Stomach (tissue), 19 donors: ENCODE measurements at places on chromosomes 1 and 21.
A peak's percentile ranks its signal among the peaks of the same experiment; 100 is the strongest.

- DNase-seq: no peak
These were observed 176.7 kb downstream of the LRRC7 start for GRCh38 chr1:69744381-69744780.

GRCh38 chr1:49436865-49437264, 586.9 kb downstream of the AGBL4 start:
- DNase-seq: no peak

DNA sequence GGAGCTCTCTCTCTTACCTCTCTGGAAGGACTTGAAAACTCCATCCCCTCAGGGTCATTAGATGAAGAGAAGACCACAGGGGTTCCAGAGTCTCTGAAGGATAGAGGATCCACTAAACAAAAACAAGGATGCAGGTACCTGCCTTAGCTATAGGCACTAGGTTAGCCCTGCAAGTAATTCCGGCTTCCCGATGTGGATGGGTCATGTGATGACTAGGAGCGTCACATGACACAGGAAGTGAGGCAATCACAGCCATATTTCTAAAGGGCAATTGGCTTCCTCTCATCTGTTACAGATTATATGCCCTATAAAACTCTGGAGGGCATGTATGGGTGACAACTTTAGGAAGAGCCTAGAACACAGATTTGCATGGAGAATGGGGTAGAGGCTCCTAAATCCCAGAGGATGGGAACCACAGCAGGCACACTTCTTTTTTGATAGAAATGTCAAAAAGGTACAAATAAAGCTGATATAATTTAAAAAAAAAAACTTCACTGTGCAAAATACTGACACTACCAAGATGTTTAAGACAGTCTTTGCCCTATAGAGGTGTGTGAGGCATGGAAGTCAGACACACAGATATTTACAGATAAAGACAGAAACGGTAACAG, 14.1 kb downstream of the ENTREP3 start:
- peak; percentile 93 for DNase-seq

- DNase-seq: peak; percentile 9
These were observed 23.4 kb downstream of the GTF2B start for GRCh38 chr1:88867743-88868521.

DNA sequence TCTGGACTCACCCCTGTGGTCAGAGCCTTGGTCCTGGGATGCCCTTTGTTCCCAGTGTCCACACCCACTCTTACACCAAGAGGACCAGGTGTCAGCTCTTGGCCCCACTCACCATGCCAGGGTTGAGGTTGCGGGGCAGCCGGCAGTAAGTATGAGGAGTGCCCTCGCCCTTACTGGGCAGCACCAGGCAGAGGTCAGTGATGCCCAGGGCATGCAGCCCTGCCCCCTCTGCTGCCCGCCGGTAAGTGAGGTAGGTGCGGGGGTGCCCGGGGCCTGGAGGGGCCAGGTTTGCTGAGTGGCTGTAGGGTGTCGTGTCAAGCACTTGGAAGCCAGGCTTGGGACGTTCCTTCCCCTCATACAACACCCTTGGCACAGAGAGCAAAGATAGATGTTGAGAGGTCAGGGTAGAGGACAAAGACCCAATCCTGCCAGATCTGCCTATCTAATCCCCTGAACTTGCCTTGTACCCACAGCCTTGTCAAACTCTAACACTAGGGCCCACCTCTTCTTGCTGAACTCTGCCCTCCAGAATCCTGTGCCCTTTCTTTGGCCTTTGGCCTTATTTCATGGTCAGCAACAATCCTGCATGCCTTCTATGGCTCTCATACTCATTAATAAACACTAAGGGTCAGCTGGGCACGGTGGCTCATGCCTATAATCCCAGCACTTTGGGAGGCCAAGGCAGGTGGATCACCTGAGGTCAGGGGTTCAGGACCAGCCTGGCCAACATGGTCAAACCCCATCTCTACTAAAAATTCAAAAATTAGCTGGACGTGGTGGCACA, 3.6 kb downstream of the DENND4B start:
- no peak for DNase-seq

- no peak for DNase-seq
These were observed 13.9 kb downstream of the ADAM30 start for GRCh38 chr1:119882132-119883049.

DNA sequence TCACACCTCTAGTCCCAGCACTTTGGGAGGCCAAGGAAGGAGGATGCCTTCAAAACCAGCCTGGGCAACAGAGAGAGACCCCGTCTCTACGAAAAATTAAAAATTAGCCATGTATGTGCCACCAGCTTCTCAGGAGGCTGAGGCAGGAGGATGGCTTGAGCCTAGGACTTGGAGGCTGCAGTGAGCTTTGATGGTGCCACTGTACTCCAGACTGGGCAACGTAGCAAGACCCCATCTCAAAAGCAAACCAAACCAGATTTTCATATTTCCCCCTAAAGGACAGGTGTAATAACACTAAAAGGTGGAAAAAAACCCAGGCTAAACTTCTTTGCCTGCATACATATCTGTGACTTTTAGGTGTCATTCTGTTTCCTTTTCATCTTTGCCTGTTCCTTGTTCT, 3.7 kb downstream of the UCK2 start:
- DNase-seq: no peak

GRCh38 chr1:232854798-232855159, 49.6 kb downstream of the MAP10 start:
- no peak for DNase-seq

- peak; percentile 44 for DNase-seq
These were observed 182.2 kb downstream of the PRDM16 start for GRCh38 chr1:3251099-3251806.

DNA sequence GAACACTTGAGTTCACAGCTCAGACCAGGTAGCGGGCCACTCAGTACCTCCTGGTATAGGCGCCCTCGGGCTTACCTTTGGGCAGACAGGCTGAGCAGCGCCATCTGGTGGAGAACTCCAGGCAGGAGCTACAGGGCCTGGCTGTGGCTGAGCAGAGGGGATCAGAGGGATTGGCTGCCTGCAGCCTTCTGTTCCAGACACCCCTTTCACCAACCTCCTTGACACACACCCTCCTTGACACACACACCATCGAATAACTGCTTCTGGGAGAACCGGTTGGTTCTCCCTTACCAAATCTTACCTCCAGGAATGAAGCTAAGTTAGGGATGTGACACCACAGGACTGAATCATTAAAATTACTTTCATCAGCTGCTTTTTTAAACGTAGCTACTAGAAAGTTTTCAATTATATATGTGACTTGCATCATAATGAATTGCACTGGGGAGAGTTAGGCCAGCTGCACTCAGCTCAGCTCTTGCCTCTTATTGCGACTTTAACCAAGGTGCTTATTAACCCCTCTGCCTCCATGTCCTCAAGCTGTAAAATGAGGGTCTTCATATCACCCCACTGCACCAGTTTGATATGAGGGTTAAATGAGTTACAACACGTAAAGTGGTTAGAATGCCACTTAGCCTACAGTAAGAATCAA, 6.6 kb downstream of the LIN28A start:
- DNase-seq: peak; percentile 84

DNA sequence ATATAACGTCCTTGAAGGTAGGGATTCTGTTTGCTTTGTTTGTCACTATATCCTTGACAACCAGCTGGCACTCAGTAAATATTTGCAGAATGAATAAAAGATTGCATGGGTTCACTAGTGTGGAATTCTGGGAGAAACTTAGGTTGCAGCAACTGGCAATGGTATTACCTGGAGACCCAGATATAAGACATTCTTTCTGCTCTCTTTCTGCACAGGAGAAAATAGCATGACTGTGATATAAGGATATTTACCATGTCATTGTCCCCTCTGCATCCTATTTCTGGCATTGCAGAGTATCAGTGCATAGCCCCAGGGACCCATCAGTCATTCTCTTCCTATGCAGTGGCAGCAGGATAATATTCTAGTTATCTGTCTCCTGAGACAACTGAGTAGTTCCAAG, 308.9 kb upstream of the LRRC7 start:
- peak; percentile 44 for DNase-seq

- no peak for DNase-seq
These were observed 23.6 kb downstream of the LAMC2 start for GRCh38 chr1:183209533-183210158.

GRCh38 chr1:30514137-30514654, 209.2 kb downstream of the MATN1 start:
- DNase-seq: no peak

DNA sequence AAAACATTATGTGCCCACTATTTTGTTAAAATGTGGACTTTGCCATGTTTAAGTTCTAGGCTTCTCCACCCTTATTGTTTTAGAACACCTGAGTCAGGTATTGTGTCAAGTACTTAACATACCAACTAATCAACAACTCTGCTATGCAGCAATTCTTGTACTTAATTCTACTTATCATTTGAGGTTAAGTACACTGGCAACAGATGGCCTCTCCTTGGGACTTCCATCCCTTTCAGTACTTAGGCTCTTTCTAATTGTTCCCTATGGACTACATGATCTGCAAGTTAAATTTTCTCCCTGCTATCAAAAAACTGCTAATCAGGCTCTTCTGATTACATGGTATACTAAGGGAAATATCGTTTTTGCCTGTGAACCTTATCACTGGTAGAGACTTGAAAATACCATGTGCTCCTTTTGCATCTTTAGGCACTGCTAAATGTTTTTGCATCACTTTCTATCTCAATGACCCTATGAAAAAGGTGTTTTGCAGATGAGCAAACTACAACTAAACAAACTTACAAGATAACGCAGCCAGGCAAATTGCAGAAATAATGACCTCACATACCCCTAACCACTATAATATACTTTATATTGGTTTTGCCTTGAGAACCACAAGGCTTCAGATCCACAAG, 18.9 kb downstream of the SFPQ start:
- no peak for DNase-seq

DNA sequence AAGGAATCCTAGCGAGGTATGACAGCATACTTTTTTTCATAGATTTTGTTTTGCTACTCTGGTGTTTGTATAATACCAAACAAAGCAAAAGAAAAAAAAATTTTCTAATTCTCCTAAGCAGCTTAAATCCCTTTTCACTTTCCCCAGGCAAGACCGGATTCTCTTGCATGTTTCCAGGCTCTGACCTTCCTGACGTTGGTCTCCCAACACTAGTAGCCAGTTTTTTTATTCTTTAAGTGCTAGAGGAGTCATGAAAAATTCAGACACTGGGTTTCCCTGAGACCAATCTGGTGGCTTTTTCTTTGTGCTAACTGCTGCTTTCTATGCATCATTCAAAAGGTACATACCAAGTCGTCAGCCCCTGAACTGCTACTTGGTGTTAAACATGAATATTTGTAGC, 111.4 kb downstream of the ZNF326 start:
- no peak for DNase-seq

DNA sequence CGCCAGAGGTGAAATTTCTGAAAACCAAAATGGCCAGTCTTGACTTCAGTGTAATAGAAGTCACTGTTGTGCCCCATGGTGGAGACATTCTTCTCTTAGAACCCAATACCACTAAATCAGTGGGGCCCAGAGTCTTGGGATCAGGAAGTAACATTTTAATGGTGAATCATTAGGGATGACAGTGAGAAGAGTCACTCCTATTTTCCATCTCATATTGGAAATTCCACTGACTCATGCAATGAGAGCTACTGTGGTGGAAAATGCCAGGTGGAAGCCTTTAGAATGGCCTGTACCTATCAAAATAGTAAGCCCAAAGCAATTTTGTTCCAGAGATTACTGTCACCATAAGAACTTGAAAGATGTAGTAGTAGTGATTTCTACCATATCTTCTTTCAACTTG, 20.6 kb upstream of the PPM1J start:
- DNase-seq: no peak

GRCh38 chr1:202045705-202046104, 35.3 kb downstream of the ELF3 start:
- peak; percentile 34 for DNase-seq
